ENCODE measurements at places on chromosomes 2 and 18.

DNA sequence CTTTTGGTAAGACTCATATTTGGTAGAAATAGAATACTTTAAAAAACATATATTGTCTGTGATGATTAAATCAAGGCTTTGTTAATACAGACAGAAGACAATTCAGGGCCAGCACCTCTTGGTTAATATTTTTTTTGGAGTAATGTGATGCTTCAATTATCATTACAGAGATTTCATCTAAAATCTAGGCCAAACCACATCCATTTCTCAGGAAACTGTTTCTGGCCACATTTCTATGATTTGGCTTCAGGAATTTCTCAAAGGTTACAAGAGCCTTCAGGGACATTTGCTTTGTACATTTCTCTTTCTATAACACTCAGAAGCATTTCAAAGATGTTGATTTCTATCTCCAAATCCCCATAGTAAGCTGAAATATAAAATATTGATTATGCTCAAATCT lies 614.9 kb downstream of the LRP1B start:
- DNase-seq: no peak

DNA sequence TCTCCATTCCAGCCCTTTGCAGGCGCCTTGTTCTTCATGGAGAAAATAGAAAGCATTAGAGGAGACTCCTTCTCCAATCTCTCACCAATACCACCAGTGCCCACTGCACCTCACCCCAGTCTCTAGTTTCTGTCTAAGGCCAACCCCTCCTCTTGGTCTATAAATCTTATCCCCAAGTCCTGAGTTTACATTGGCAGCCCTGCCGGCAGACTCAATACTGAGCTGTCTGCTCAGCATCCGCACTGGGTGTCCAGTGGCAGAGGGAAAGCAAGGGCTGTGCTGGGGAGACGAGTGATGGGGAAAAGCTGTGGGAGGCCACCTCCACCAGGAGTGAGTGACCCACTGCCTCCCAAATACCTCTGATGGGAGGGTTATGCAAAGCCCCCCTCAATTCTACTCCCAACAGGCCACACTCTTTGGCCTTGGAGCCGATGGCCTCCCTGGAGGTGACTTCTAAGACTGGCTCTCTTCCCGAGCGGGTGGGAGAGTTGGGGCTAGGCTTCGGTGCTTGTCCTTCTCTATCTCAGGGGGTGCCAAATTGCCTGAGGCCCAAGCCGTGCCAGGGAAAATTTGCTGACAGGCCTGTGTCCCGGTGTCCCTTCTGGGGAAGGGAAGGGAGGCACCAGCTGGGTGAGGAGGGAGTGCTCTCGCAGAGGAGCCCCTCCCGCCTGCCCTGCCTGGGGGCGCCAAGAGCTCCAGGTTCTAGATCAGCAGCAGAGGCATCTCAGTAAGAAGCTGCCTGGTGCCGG lies 165.2 kb upstream of the MSH6 start:
- no peak for DNase-seq

DNA sequence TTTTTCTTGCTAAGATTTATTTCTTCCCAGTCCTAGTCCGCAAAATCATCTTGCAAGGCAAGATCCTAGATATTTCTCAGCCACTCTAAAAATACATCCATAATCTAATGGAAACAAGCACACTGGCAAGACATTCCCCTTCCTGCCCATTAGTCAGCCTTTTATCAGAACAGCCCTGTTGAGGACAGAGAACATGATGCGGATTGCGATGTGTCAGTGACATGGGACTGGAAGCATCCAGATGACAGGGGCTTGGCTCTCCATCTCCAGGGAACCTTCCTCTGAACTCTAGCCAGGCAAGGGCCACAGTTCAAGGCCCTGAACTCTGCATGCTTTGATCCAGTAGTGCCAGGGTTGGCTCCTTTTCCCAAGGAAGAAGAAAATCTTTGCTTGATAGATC lies 70.0 kb downstream of the VSNL1 start:
- DNase-seq: no peak

DNA sequence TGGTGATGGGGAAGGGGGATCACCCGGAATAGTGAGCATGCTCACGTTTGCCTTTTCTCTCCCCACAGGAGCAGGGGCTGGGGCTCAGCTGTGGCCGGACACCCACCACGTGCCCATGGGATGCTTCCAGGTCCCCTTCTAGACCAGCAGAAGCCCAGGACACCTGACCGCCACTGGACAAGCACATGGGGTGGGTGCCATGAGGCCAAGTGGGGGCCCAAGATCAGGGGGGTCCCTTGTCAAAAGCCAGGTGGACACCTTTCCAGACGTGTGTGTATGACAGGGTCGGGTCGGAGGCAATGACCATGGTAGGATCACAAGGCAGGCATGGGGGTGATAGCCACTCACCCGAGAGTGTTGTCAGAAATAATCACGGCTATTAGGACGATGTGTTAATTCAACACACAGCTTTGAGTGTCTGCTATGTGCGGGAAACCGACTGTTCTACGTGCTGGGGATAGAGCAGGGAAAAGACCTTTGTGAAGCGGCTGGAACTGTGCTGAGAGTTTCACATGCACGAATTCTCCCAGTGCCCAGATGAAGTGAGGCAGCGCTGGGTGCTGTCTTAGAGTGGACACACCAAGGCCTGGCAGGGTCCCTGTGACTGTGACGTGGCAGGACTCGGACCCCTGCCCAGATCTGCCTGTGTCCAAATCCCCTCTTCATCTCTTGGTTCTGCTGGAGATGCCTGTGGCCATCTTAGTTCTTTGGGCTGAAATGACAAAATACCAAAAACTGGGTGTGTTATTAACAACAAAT lies 244.7 kb downstream of the NDUFA10 start:
- DNase-seq: no peak

DNA sequence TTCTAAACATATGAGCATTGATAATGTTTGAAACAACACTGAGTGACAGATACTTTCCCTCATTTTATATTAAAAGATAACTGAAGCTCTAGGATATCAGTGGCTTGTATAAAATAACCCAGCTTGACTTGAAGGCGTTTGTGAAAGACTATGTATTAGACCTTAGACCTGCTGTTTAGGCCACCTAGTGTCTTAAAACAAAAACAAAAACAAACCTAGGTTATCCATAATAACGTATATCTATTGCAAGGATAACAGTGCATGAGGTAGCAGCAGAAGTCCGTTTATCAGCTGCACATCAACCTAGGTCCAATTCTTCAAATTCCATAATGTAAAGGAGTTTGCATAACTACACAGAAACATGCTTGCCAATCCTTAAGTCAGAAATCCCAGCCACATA lies 79.5 kb upstream of the MAP2 start:
- no peak for DNase-seq

GRCh38 chr2:113116100-113116958 lies 11.1 kb upstream of the IL1RN start:
- DNase-seq: no peak

DNA sequence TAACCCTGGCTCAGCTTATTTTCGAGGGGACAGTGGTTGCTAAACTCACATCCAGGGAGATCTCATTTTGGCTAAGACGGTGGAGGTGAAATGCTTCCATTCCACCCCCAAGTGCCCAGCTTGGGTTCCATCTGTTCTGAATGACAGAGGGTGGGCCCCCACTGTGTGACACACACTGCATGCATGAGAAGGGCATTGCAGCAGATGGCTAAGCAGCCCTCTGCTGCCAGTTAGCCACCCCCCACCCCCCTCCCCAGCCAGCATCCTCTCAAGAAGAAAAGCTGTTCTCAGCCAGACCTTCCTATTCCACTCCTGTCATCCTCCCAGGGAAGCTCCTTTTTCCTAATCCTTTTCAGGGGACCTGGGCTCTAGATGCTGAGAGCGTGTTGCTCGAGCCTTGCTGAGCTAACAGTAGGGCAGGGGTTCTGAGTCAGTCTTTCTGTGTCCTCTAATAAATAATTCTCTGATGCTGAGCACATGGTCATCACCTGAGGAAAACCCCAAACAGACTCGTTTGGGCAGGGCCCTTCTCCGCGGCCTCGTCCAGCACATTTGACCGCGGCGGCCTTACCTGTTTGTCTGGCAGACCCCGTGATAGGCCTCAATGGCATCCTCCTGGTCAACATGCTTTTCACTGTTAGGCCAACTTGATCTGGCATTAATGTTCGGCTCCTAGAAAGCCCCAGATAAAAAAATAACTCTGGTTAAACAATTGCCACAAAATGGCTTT lies 49.5 kb upstream of the ACAA2 start:
- DNase-seq: no peak

- no peak for DNase-seq
Observed at GRCh38 chr2:129767346-129768035, 212.0 kb upstream of the RAB6C start.

GRCh38 chr2:218899147-218899546 lies 18.5 kb downstream of the WNT10A start:
- no peak for DNase-seq

GRCh38 chr2:11387100-11387390 lies 42.6 kb upstream of the ROCK2 start:
- DNase-seq: no peak

DNA sequence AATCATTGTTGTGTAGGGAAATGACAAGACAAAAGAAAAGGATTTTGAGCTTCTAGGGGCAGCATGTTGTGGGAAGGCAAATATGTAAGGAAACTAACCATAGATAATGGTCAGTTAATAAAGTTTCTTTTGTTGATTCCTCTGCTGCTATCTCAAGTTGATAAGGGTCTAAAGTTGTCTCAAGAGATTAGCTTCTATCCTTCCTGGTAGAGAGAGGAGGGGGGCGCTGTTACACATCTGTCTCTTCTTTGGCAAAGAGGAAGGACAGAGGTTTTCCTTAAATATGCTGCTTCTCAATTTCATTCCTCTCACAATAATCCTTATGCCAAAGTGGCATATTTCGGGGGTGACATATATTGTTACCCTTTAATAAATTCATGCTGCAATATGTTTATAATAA lies 944.0 kb downstream of the DPP10 start:
- no peak for DNase-seq

- DNase-seq: no peak
Observed at GRCh38 chr18:11541179-11541578, 68.2 kb upstream of the SLC35G4 start.

- no peak for DNase-seq
Observed at GRCh38 chr2:20479835-20480234, 33.0 kb downstream of the RHOB start.

- DNase-seq: no peak
Observed at GRCh38 chr2:71603311-71603811, 150.0 kb downstream of the DYSF start.

DNA sequence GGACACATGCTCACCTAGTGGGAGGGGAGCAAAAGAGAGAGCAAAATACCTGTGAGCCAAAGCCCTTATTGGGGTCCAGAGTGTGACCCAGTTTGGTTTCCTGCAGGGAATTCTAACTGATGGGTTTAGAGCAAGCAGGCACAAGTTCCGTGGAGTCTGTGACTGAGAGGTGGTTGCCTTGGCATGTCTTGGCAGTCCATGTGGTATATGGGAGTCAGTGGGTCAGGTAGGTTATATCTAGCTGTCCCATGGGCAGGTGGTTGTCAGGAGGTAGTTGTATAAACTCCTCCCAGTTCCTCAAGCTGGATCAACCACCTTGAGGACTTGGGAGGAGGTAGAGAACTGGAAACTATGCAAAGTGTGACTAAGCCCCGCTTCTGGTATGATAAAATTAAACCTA lies 452.8 kb upstream of the VWC2L start:
- DNase-seq: no peak

GRCh38 chr2:67524213-67524612 lies 127.1 kb downstream of the ETAA1 start:
- no peak for DNase-seq

- no peak for DNase-seq
Observed at GRCh38 chr2:134249755-134250154, 4.1 kb upstream of the MGAT5 start.

- no peak for DNase-seq
Observed at GRCh38 chr2:240569523-240569997, 1.3 kb downstream of the RNPEPL1 start.

DNA sequence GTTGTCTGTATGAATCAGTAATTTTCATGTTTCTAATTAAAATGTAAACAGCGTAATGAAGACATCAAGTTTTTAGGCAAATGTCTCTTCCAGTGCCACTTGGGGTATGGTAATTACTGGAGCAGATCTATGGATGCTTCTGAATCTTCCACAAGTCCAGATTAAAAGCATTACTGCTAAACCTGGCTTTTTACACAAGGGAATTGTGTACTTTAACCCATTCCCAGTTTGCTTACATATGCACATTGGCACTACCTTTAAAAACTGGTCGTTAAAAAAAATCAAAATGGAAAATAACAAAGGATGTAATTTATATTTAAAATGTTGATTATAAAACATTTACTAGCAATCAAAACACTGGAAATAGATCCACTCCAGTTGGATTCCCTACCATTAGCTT lies 19.7 kb downstream of the FIGN start:
- no peak for DNase-seq

- DNase-seq: no peak
Observed at GRCh38 chr2:144522897-144523595, 3.1 kb upstream of the ZEB2 start.

GRCh38 chr2:54059504-54059903 lies 55.9 kb upstream of the ACYP2 start:
- no peak for DNase-seq

- no peak for DNase-seq
Observed at GRCh38 chr18:80109676-80110078, 615 bp downstream of the ADNP2 start.

- DNase-seq: no peak
Observed at GRCh38 chr18:58755304-58756010, 84.2 kb downstream of the MALT1 start.

DNA sequence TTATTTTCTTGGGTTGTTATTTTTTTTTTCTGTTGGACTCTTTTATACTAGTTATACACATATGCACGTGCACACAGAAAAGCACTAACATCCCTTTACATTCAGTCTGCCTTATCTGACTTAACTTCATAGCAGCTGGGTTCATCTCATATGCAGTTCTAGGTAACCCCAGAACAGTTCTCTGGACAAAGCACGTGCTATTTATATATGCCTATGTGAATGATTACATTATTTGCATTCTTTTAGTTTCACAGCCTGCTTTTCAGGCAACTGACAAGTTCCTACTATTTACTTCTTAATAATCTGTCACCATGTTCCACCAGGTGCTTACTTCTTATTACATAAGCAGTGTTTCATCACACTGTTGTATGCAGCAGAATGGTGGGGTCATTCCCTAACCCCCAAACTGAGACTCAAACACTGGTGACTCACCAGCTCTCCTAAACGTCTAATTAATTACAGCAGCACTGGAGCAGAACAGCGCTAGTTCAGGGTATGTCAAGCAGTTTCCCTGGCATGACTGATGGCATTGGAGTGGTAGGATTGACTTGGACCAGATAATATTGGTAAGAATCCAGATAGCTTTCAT lies 372.8 kb downstream of the CLIP4 start:
- DNase-seq: no peak

GRCh38 chr2:177282181-177282641 lies 17.7 kb upstream of the NFE2L2 start:
- peak; percentile 52 for DNase-seq

DNA sequence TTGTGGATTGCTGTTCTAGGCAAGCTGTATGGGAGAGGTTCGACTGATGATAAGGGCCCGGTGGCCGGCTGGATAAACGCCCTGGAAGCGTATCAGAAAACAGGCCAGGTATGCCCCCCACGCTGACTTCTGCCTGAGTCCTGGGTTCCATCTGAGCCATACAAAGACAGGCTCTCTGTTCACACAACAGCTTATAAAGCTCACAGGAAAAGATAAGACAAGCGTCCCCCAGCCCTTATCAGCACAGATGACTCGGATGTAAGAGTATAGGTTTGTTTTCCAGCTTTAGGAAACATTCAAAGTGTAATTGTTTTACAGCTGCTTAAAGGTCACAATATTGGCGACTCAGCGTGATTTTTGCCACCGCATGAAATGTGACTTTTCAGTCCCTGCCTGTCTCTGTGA lies 12.7 kb downstream of the CNDP2 start:
- DNase-seq: no peak

- DNase-seq: no peak
Observed at GRCh38 chr2:168712053-168712452, 90.4 kb upstream of the NOSTRIN start.

- no peak for DNase-seq
Observed at GRCh38 chr2:201701646-201702045, 3.2 kb upstream of the MPP4 start.

Data from RCC 7860 (cell line).